ENCODE measurements at places on chromosomes 4 and X.

GRCh38 chrX:13257223-13258051, 62.4 kb downstream of the ATXN3L start:
- no peak for DNase-seq

DNA sequence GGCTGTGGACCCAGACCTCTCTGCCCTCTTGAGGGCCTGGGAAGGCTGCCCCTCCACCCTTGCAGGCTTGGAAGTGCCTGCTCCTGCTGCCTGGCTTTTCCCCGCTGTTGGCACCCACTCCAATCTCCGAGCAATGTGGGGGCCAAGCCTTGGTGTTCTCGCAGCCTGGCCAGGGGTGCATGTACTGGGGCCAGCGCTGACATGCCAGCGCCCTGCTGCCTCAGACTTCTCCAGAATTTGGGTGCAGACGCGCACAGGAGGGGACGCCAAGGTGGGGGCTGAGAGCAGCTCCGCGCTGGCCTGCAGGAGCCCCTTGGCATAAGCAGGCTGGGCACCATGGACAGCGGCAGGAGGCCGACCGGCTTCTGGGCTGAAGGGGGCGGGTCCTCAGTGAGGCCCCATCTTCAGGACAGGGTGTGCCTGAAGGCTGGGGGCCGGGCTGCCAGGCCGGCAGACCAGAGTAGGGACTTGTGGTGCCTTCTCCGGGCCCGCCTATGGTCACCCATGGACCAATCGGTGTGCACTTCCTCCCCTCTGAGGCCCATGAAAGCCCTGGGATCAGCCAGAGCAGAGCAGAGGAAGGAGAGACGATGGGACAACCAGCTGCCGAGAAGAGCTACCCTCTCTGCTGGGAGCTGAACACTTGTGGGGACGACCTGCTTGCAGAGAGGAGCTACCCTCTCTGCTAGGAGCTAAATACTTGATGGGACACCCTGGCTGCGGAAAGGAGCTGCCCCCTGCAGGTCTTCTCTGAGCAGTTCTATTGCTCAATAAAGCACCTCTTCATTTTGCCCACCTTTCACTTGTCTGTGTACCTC, 118.3 kb downstream of the DNAAF6 start:
- DNase-seq: no peak

- no peak for DNase-seq
Measured at GRCh38 chr4:136241221-136241986, 1290.9 kb downstream of the PCDH18 start.

GRCh38 chrX:132153166-132153565, 25.3 kb upstream of the FRMD7 start:
- no peak for DNase-seq

- DNase-seq: no peak
Measured at GRCh38 chrX:55486736-55487135, 2.9 kb downstream of the USP51 start.
